ENCODE measurements at places on chromosomes 3 and 15. TPM values are rescaled to one million over a fixed set of nuclear protein-coding genes. Genes with fewer than 3 reads are reported as not detected.
A peak's percentile ranks its signal among the peaks of the same experiment; 100 is the strongest.

The CLEC3B gene
- total RNA-seq, result 28.9 TPM

The DLEC1 gene
- total RNA-seq, result 0.52 TPM

The CRYGS gene
- total RNA-seq, result 2.6 TPM

The RASGRF1 gene
- total RNA-seq, result 0.15 TPM

The STRIT1 gene
- not detected for total RNA-seq

The GOLGA8T gene
- not detected for total RNA-seq

- no peak for DNase-seq
Measured at GRCh38 chr3:189507856-189508255, 123.3 kb upstream of the TP63 start.

GRCh38 chr15:54064365-54064764, 86.1 kb downstream of the UNC13C start:
- no peak for DNase-seq

DNA sequence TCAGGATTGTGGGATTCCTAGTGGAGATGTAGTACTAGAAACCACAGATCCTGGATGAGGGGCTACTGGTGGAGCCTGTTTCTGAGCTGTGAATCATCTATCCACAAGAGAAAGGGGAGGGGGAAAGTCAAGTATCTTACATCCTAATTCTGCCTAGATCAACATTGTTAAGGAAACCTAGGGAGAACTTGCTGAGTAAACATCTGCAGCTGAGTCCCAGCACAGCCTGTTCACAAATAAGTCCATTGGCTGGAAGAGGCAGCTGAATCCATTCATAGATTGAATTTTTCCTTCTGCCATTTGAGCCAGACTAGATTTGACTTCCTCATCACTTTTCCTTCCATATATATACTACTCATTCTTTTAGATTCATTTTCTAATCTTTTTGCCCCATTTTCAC, 460.5 kb downstream of the TUSC7 start:
- no peak for DNase-seq

GRCh38 chr15:34701536-34701935, 53.3 kb downstream of the GJD2 start:
- DNase-seq, result no peak

DNA sequence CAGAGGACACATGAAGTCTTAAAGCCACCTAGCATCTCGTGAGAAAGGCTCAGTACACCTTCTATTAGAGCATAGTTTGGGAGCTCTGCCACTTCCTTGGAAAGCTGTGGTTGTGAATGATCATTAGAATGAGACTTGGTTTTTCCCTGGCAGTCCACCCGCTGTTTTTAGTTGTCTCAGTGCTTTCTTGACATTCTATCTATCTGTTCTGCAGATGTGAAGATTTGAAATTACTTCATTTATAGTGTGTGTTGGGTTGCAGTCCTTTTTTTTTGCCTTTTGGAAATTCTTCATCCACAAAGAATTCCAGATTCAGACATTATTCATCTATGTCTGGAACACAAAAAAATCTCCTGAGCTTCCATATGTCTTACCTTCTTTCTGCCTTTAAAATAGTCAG, 23.7 kb downstream of the PPP2R3A start:
- no peak for DNase-seq

DNA sequence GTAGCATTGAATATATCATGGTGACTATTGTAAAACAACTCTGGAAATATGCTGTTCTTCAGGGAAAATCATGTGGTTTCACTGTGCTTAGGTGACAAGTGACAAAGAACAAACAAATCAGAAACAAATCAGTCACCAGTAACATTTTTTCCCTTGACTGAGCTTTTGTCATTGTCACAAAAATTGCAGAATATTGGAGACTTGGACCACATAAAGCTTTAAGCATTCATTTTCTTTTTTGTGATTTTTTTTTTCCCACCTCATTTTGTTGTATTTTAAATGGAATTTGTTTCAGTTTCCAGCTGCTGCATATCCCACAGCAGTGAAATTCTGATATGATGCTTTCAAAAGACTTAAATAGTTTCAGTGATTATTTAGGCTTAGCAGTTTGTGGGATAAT, 1088.4 kb downstream of the OTOL1 start:
- DNase-seq, result no peak

DNA sequence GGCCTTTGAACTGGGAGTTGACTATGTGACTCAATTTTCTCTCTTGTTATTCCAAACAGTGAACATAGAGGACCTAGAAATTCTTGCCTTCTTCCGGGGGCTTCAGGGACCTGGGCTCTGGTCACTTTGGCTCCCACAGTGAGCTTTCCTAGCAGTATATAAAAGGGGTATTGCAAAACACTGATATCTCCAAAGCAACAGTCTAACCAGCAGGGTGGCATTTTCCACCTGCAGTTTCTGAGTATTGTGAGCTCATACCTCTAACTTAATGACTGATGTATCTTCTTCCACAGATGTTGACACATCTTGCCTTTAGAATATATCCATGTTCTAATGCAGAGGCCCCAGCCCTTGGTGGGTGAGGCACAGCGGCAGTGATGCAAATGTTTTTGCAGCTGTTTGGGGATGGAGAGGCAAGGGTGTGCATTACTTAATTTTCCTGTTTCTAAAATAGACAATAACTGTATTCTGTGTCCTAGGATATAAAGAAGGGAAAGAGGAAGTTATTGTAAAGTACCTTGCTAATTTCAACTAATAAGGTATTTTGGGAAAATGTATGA, 45.7 kb upstream of the ADGRG7 start:
- DNase-seq, result no peak

DNA sequence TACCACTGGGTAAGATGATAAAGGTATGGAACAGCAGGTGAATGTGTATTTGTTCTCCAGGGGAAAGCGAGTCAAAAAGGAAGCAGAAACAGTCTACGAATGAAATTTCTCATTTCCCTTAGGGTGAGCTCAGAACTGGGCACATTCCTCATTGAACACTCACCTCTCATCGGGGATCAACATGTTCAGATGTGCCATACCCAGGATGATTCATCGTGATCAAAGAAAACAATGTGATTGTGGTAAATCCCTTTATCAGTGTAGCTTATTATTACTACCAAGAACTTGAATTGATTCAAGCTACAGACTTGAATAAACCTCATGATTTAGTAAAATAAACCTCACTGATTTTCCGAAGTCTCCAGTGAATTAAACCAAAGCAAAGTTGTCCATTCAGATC, 72.1 kb downstream of the GJD2 start:
- DNase-seq, result no peak

- DNase-seq, result no peak
Measured at GRCh38 chr3:54520060-54520459, 397.7 kb downstream of the CACNA2D3 start.

DNA sequence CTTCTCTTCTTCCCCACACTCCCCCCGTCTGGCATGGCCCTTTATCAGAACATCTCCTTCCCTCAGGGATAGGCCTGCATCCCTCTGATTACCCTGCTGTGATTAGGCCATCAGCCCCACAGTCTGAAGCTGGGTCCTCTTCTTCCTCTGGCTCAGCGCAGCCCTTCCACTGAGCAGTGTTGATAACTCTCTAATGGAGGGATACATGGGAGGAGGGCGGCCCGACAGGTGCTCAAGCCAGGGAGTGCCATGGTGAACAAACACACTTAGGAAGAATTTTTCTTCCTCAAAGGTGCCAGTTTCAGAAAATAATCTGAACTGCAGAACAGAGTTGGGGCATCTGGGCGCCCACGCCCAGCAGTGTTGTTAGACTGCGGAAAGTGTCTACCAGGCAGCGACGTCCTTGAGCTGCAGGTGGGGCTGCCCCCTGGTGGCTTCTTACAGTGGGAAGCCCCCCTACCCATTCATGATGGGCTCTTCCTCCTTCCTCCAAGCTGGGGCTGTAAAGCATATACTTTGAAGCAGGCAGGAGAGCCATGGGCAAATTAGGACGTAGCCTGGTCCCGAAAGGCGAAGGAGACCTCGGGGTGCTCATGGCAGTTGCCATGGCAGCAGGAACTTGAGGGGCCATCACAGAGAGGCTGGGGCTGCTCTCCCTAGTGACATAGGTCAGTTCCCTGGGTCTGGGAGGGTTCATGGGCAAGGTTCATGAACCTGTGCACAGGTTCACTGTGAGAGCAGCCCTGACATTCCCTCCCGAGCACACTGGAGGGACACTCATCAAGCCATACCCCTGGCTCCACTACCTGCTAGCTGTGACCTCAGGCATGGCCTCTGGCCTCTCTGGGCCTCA, 33.2 kb upstream of the NR2C2 start:
- no peak for DNase-seq

GRCh38 chr3:77885381-77885780, 845.5 kb downstream of the ROBO2 start:
- DNase-seq, result no peak

GRCh38 chr15:56099311-56099710, 105.9 kb upstream of the NEDD4 start:
- DNase-seq, result no peak

DNA sequence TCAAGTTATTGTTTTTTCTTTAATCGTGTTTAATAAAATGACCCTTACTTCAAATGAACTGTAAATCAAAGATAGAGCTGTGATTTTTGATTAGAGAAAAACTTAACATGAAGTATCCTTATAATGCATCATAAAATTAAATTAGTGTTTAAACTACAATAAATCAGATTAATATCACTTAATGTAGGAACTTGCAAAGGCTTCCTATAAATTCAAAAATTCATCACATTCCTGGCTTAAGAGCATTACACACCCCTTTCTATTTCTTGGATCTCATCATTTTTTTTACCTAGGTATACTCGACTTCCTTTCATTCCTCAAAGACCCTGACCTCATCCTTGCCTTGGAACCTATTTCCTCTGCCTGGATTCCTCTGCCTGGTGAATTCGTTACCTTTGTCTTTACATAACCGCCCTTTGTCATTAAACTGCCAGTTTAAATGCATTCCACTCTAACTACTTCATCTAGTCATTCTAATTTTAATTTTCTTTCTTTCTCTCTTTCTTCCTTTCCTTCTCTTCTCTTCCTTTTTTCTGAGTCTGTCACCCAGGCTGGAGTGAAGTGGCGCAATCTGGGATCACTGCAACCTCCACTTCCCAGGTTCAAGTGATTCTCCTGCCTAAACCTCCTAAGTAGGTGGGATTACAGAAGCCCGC, 1244.5 kb downstream of the OTOL1 start:
- no peak for DNase-seq

DNA sequence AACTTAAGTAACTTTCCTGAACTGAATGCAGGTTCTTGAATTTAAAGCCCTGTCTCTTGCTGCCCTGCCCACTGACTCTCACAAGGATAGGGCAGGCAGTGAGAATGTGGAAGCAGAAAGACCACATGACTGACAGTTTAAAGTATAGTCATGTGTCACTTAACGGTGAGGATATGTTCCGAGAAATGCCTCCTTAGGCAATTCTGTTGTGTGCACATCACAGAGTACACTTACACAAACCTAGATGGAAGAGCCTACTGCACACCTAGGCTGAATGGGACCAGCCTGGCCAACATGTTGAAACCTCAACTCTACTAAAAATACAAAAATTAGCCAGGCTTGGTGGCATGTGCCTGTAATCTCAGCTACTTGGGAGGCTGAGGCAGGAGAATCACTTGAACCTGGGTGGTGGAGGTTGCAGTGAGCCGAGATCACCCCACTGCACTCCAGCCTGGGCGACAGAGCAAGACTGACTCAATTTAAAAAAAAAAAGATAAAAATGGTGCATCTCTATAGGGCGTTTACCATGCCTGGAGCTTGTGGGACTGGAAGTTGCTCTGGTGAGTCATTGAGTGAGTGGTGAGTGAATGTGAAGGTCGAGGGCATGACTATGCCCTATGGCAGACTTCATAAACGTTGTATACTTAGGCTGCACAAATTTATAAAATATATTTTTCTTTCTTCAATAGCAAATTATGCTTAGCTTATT, 18.9 kb upstream of the COPG1 start:
- no peak for DNase-seq

DNA sequence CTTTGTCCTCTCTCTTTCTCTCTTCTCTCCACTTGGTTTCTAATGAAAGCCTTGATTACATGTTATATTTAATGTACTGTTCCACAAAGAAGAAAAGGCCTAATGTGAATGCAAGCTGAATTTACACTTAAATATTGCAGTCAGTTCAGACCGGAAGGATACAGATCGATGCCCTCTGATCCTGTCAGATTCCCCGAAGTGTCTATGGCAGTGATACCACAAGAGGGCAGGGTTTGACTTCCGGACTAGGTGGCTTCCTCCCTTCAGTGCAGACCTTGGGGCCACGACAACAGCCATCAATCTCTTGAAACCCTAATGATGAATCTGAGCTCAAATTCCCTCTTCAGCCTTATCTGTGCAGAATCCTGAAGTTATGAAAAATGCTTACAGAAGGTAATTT, 29.5 kb downstream of the AGTR1 start:
- peak; percentile 23 for DNase-seq

DNA sequence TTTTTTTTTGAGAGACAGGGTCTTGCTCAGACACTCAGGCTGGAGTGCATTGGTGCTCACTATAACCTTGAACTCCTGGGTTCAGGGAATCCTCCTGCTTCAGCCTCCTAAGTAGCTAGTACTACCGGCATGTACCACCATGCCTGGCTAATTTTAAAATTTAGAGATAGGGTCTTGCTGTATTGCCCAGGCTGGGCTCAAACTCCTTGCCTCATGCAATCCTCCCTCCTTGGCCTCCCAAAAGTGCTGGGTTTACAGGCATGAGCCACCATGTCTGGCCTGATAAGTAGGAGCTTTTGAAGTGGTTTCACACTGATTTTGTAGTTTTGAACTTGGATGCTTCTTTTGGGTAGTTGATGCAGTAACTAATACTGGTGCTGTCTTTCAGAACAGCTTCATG, 7.8 kb downstream of the MAP2K1 start:
- no peak for DNase-seq

GRCh38 chr15:59407946-59408345, 30.0 kb upstream of the FAM81A start:
- no peak for DNase-seq

- peak; percentile 9 for DNase-seq
Measured at GRCh38 chr3:38551026-38551832, 55.1 kb downstream of the EXOG start.

DNA sequence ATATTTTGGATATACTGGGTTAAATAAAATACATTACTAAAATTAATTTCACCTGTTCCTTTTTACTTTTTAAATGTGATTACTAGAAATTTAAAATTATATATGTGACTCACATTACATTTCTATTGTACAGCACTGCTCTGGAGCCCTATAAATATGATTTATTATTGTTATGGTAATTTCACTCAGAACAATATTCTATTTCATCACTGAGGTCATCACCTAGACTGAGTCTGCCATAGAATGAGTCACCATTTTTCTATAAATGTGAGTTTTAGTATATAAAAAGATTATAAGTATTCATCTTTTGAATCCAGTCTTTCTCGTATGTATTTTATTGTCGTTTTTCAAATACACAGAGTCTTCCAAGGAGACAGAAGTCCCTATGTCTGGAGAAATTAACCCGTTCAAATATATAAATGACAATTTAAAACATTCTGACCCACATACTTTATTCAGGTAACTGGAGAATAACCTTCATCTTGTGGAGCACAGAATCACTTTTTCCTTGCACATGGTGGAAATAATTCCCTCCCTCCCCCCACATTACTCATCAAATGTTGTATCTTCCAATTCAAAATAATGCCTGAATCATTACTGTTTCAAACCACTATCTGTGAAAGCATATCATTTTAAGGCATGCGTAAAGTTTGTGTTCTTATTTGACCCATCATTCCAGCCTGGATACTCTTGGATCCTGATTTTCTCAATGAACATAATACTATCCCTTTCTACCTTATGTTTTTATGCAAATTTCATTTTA, 30.0 kb downstream of the CHST14 start:
- no peak for DNase-seq

- DNase-seq, result no peak
Measured at GRCh38 chr3:23948761-23949160, 3.7 kb downstream of the NR1D2 start.
